ENCODE measurements at places on chromosomes 2 and 18.

DNA sequence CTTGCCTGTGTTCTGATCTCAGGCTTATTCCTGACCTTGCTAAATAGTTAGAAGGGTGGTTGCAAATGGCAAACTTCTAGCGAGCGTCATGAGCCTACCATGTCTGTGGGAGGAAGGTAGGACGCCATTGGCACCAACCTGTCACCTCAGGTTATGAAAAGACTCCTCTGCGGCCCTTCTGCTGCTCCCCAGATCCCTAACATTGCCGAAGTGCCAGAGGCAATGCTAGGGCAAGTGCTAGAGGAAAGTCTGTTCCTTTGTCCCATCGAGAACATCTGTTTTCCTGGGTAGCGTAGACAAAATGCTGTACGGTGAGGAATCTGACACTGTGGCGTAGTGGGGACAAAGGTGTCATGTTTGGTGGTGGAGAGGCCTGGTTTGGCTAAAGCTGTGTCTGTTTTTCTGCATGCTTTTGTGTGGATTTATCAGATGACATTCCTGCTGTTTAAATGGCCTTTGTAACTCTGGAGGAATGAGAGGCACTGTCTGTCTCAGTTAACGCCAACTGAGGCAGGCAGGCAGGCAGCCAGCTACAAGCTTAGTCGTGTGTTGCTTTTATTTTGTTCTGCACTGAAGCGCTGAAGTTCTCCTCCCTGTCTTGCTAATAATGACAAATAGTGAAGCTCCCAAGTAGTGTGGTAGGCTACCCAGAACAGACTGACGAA, 94.1 kb downstream of the PRPF40A start:
- no peak for DNase-seq

DNA sequence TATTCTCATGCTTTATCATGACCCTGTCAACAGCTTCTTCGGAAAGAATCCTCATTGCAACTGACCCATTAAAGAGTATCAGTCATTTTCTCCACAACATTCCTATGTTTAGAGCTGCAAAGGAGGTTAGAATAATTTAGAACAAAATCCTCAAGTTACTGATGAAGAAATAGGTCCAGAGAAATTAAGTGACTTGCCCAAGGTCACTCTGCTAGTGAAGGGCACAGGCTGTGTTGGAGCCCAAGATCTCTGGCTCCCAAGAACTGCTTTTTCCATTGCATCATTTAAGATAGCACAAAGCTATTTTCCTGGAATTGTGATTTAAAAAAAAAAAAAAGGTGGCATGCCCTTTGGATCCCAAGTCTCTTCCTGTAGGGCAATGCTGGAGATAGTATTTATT, 9.6 kb downstream of the IRS1 start:
- DNase-seq = no peak

DNA sequence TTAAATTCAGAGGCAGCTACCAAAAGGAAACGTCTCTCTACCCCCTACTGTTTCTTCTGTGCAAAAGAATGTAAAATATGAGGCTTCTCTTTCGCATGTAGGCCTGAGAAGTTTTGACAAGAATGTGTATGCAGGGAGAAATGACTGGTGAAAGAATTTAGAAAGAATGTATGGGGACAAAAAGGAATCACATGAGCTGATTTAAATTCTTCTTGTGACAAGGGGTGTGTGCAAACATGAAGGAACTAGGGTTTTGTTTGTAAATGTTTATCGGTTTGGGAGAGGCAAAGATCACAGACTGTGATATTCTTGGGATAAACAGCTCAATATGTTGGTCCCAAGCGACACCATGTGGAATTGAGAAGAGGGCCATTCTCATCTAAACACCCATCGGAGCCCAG, 345.2 kb upstream of the VRK2 start:
- no peak for DNase-seq

DNA sequence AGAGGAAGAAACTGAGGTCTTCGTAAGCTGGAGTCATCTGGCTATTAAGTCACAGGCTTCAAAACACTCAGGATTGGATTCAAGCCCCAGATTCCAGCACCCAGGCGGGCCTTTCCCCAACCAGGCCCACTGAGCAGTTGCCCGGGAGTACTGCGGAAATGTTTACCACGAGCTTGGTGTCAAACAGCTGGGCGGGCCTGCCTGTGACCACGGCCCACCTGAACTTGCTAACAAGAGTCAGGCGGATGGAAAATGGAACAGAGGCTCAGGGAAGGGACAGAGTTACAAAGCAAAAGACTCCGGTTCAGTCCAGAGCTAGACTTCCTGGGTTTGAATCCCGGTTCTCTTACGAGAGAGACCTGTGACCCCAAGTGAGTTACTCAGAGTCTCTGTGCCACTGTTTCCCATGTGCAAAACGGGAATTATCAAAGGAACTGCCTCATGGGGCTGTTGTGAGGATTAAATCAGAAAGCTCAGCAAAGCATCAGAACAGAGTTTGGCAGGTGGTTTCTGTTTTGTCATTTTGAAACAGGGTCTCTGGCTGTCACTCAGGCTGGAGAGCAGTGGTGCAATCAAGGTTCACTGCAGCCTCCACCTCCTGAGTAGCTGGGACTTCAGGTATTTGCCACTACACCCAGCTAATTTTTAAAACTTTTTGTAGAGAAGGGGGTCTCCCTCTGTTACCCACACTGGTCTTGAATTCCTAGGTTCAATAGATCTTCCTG, 49.0 kb upstream of the TFCP2L1 start:
- no peak for DNase-seq

DNA sequence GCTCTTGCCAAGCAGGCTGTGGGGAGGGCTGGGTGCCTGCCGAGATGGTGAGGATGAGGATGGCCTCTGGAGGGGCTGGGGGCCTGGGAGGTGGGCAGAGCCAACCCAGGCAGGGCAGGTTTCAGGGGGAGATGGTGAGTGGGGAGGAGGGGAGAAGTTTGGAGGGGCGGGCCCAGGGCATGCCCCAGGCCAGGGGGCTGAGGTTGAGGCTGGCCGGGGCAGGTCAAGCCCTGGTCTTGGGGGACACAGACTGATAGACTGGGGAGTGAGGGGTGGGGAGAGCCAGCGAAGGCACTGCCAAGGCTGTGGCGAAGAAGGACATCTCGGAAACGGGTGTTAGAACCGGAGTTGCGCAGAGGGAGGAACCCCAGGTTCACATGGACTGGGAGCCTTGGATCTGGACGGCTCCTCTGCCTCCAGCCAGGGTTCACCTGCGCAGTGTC, 12.6 kb downstream of the CAPN10 start:
- no peak for DNase-seq

DNA sequence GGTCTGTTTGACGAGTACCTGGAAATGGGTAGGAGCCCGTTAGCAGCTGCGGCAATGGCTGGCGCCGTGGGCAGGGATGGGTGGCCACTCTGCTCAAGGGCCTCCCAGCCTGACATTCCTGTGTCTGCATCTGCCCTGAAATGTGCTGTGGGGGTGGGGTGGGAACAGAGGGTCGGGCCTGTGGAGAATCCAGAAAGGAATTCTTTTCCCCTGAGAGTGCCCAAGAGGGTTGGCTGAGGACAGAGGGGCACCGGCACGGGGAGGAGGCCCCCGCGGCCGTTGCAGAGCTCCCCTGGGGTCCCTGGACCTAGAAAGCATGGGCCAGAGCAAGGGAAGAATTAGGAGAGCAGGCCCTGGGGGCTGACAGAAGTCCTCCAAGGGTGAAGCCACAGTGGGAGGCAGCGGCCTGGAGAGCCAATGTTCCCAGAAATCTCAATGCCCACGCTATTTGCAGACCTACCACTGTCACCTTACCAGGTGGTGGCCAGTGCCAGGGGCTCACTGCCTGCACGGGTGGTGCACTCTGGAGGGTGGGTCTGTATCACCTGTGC, 27.8 kb downstream of the ANO7 start:
- DNase-seq = no peak

- no peak for DNase-seq
Measured at GRCh38 chr2:101796825-101797600, 99.5 kb downstream of the MAP4K4 start.

- DNase-seq = no peak
Measured at GRCh38 chr18:37630334-37630733, 64.7 kb upstream of the CELF4 start.

DNA sequence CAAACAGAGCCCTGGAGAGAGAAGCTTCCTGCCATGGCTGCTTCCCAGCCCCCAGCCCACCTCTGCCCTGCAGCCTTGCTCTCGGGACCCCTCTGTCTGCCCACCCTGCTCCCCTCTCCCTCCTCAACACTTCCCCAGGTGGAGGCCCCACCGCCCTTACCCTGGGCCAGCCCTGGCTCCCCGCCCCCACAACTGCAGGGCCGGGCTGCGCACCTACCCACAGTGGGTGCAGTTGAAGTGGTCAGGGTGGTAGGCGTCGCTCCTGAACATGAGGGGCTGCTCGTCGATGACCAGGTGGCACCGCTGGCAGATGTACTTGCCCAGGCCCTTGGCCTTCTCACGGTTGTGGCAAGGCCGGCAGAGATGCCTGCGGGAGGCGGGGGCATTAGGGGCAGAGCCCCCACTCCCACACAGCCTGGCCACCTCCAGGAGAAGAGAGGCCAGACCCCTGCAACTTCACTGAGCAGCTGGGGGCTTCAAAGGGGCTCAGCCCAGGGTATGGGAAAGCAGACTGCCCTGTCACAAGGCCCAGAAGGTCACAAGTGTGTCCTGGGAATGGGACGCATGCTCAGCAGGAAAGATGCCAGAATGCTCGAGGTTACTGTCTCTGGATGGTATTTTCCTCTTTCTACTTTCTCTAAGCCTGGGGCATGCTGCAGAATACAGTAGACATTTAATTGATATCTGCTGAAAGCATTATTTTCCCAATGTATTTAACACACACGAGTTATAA, 3.1 kb upstream of the GPR17 start:
- no peak for DNase-seq

- DNase-seq = no peak
Measured at GRCh38 chr18:69208545-69208944, 192.1 kb upstream of the DOK6 start.

DNA sequence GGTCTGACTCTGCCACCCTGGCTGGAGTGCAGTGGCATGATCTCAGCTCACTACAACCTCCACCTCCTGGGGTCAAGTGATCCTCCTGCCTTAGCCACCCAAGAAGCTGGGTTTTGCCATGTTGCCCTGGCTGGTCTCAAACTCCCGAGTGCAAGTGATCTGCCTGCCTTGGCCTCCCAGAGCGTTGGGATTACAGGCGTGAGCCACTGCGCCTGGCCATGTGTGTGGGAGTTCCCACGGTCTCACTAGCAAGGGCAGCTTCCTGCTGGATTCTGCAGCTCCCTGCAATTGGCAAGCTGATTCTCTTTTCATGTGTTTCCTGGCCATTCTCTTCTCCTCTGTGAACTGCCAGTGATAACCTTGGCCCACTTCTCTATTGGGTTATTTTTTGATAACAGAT, 84.0 kb downstream of the USP40 start:
- no peak for DNase-seq

- no peak for DNase-seq
Measured at GRCh38 chr18:49547701-49548100, 14.2 kb upstream of the LIPG start.

- DNase-seq = peak; percentile 14
Measured at GRCh38 chr2:203534621-203535077, 452 bp downstream of the RAPH1 start.

- no peak for DNase-seq
Measured at GRCh38 chr2:96325884-96326255, 753 bp downstream of the ITPRIPL1 start.

DNA sequence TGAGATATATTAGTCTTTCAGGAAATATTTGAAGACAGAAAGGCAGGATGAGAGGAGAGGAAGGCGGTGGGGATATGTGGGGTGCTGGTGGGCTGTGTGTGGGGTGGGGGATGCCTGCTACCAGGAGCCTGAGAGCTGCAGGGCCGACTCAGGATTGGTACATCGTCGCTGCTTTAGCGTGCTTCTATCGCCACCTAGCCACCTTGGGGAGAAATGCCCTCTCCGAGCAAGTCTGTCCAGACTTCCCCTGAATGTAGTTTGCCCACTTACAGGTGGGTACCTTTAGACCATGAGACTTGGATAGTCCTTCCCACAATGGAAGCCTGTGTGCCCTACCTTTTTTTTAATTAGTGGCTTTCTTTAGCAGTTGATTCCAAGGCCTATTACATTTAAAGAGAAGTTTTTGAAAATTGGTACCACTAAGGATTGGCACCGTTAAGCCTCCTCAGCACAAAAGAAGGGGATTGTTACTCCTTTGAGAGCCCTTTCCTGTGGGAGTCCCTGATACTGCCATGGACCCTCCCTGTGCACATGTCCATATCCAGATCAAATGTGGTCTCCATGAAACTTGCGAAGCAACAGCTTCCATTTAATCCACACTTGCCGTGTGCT, 114.1 kb upstream of the NDUFV2 start:
- peak; percentile 16 for DNase-seq

DNA sequence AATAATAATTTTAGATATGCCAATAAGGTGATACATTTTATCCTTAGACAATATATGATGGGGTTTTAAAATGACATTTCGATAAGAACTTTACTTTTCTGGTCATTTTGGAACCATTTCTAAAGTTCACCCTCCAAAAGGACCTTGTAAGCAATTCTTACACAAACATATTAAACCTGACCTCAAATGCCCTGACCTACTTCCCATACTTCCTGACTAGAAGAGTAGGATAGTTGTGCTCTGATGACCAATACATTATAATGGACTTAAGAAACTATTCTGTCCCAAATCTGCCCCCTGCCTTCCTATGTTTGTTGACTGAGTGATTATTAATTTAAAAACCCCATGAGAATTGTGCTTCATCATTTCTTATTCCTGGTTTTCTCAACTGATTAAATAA, 24.6 kb downstream of the GCA start:
- DNase-seq = no peak

DNA sequence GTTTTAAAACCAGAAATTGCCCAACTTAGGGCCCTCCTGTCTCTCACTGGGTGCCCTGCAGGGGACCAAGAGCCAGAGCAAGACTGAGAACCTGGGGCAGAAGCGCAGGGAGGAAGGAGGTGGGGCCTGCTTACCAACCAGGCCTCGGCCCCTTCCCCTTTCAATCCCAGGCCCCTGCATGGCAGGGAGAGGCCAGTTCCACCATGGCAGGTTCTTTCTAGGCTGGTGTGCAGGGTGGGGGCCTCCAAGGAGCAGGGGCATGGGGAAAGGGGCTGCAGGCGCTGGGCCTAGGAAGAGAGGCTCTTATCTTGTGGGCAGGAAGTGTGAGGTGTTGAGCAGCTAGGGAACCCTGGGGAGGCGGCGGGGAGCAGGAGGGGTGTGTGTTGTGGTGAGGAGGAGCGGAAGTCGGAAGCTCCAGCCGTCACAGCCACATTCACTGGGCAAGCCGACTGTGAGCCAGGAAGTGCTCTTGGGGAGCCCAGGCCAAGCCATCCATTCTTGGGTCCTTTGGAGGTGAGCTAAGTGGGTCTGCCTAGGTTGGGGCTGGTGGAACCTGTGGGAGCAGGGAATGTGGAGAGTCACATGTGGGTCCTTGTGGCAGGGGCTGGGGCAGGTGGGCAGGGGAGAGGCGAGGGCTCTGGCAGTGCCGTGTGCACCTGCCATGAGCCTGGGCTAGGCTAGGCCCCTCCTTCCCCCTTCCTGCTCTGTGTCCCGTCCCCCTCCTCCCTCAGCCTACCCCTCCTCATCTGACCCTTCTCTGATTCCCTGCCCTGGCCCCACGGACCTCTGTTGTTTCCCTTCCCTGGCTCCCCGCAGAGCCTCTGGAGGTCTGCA, at the start of gene PSD4:
PSD4 (plus strand) TSS at position 430 of the 834 bp plus-strand sequence. CDS start 8,486 bp downstream, outside the sequence.
- no peak for DNase-seq

Measured in T1000 (cell line).